OCI-LY7 (cell line): ENCODE measurements at places on chromosomes 5 and 9.

- peak; percentile 62 for DNase-seq
Measured at GRCh38 chr9:114947058-114947457, 16.7 kb upstream of the TNFSF8 start.

- DNase-seq = no peak
Measured at GRCh38 chr9:1514250-1514649, 464.1 kb downstream of the DMRT2 start.

DNA sequence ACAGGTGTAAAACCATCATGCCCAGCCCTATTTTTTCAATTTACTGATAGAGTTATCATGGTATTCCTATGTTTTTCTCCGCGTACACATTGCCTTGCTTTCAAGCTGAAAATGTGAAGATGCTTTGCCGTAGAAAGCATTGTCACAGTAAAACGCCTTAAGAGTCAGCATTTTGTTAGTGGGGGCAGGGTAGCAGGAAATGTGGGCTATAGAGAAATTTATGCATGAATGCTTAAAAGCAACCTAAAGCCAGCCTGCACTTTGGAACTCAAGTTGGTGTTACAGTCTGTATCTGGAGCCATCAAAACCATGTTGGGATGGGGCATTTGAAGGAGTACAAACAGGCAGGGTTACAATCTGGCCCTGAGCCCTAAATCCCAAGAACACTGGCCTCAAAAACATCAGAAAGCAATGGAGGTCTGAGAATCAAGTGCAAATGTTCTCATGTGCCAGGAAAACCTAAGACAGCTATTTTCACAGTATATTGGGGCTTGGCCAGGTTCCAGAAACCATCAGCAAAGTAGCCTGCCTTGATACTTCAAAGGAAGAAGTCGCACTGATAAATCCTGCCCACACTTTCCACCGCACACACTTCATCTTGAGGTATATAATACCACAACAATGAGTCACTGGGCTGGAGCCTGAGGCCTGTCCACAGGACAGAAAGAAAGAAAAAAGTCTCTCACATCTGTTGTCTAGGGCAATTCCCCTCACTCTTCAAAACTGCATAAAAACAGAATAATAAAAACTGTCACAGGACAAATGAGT, 313.8 kb downstream of the ENC1 start:
- peak; percentile 28 for DNase-seq

- no peak for DNase-seq
Measured at GRCh38 chr9:37386988-37387387, 35.5 kb upstream of the GRHPR start.

DNA sequence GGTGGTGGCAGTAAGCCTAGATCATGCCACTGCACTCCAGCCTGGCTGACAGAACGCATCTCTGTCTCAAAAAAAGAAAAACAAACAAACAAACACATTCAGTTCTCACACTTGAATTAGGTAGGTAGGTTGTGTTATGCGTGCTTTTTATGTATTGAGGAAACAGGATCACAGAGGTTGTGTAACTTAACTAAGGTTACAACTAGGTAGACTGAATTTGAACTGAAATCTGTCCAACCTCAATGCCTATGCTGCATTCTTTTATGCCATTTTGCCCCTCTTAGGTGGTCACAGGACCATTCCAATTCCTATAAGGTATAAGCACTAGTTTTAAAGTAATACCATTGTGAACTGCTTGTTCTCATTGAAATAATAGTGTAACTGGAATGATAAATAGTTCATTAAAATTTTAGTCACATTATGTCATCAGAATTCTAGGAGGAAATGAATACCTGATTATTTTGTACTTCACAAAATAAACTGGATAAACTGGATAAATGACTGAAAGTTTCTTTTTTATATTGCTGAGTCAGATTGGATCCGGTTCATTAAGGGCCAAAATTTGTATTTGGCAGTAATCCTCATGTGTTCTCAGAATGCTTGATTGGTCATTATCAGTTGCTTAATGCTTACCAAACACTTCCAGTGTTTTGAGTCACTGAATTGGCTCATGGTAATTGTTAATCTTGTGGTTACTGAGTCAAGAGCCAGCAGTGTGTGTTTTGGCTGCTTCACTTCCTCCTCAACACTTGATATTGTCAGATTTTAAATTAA, 7.1 kb downstream of the UBAP1 start:
- DNase-seq = peak; percentile 14

DNA sequence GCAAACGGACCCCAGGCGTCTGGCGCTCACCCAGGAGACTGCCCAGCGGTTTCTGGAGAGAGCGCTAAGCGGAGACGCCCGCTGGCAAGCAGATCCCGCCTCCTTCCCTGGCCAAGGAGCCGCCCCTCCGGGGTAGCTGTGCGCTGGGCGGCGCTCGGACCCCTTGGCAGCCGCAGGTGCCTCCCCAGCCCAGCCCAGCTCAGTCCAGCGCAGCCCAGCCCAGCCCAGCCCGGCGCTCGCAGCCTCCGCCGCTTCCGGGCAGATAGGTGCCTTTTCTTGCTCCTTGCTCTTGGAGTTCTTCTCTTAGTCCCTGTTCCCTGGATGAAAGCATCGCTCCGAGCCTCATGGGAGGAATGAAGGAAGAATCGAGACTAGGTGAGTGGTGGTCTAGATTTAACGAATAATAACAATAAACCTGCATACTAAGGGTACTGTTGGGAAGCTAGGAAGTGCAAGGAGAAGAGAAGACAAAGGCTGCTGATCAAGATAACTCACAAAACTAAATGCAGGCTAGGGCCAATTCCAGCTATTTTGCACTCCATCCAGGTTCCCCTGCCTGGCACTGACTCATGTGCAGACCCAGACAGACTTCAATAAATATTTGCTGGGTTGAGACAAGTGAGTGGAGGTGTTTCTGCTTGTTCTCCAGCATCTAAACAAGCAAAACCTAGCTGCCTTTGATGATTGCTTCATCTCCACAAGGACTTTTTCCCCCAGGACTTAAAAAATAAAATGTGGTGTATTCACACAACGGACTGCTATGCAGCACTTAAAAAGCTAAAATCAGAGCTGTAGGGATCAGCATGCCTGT, at the start of gene STK32A:
TSS of gene STK32A (plus strand) at position 202 of the 811 bp plus-strand sequence. CDS start 4,609 bp downstream, outside the sequence.
- no peak for DNase-seq

GRCh38 chr5:154783774-154784460, 28.7 kb downstream of the LARP1 start:
- no peak for DNase-seq

DNA sequence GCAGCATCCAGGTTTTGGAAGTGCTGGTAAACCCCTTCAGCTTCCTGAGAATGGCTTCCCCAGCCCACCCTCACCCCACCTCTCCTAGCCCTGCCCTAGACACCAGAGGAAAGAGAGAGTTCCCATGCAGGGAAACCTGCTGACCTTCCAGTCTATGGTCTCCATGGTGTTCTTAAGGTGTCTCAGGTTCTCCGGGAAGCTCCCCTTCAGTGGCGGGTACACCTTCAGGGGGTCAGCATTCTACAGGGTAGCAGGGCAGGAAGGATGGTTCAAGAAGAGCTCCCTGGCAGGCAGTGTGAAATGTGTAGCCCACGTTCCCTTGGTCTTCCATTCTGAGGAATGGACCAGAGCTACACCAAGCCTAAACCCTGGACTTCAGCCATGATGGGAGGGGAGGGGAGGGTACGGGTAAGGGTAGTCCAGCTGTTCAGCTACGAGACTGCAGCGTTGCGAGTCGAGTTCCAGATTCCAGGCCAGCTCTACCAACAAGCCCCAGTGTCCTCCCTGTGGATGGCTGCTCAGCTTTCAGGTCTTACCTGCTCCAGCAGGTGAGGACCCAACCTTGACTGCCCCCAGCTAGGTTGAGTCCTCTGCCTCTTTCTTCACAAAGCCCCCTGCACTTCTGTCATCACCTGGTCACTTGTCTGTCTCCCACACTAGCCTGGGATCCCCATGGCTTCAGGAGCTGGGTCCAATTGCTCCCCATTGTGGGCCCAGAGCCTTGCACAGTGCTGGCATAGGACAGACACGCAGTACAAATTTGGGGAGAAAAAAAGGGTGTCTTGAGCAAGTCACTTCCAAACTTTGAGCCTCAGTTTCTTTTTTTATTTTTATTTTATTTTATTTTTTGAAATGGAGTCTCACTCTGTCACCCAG, 7.5 kb downstream of the CD74 start:
- no peak for DNase-seq

DNA sequence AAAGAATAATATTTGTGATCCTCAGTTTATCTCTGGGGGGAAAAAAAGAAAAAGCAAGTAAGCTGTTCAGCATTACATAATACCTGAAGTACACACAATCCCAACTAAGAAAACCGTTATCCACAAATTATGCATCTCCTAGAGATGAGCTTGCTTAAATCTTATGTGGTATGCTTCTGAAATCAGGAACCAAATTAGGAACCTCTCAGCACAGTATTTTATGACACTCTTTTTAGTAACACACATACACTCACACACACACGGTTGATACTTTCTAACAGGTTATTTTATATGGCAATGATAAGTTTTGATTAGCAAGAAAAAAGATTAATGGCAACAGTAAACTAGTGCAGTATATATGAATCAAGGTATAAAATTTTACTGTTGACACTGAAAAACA, 1.2 kb upstream of the ZNF510 start:
- DNase-seq = no peak

DNA sequence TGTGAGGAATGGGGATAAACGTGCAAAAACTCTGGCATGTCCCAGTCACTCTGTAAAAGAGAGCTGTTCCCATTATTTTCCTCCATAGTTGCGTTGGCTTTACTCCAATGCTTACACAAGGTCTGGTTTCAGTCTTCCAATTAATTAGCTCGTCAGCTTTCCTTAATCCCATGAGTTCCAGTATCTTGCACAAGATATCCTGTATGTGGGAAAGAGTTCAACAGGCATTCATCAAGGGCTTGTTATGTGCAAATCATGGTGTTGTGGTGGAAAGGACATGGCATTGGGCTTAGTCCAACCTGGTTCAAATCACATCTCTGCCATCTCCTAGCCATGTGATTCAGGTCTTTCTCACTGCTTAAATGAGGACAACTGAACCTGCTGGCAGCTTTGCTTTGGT, 77.5 kb upstream of the PANK3 start:
- no peak for DNase-seq

DNA sequence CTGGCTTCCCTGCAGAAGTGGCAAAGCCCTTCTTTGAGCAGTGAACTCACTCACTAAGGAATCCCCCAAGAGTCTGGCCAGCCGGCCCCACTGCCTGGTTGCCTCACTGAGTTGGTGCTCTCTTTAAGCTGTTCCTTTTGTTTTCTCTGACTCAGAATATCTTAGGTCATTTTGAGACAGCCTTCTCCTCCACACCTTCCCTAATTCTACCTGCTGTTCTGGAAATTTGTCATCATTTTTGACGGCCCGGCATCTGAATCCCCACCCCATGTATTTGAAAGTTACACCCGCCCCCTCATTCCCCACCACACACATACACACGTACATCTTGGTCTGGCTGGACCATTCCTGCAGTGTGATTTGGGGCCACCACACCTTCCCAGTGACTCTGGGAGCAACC, 41.8 kb downstream of the FGF1 start:
- DNase-seq = no peak

GRCh38 chr5:158545949-158546530, 553.7 kb downstream of the EBF1 start:
- no peak for DNase-seq

GRCh38 chr9:75142202-75142601, 53.9 kb downstream of the OSTF1 start:
- no peak for DNase-seq

DNA sequence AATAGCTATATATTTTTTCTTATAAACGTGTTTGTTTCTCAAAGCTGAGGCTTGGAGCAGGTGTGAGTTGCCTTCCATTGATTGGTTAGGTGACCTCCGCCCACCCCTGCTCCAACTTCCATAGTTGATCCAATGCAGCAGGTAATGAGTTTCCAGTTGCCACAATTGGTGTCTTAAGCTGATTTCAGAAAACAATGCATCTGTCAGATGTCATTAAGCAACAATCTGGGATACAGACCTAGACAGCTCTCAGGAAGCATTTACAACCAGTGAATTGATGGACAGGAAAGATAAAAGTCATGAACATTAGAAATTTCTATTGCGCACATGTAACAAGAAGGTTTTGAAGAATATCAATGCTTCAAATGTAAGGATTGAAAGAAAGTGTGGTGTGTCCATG, 510.5 kb downstream of the SEMA5A start:
- no peak for DNase-seq
